ENCODE measurements at places on chromosomes 3 and 15. TPM values are rescaled to one million over a fixed set of nuclear protein-coding genes. Genes with fewer than 3 reads are reported as not detected.
A peak's percentile ranks its signal among the peaks of the same experiment; 100 is the strongest.

The SNRK gene
- 65.6 TPM for total RNA-seq

GRCh38 chr3:123155471-123156011 is 46.2 kb upstream of the SEC22A start:
- no peaks in the 10 kb centered on the region for H3K4me1 ChIP-seq
- no peaks in the 10 kb centered on the region for H3K27me3 ChIP-seq
- H3K27ac ChIP-seq = no peak overlapping the region
- DNase-seq = no peak

GRCh38 chr3:61897848-61898247 is 336.5 kb downstream of the PTPRG start:
- H3K36me3 ChIP-seq = no peaks in the 10 kb centered on the region
- H3K27me3 ChIP-seq = peaks cover 11% of the 10 kb centered on the region
- no peak overlapping the region for H3K27ac ChIP-seq
- H3K4me3 ChIP-seq = no peak overlapping the region

DNA sequence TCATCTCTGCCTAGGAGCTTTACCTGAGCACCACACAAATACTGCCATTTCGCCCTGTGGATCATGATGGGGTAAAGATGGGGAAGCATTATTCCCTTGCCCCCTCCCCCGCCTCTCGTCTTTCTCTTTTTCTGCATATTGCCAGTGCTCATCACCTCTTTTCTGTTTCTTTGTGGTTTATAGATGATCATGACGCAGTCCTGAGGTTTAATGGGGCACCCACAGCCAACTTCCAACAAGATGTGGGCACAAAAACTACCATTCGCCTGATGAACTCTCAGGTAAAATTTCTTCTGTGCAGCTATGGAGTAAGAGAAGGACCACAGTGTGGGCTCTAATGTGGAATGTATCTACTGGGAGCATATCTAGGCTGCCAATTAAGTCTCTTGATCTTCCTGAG is 88.2 kb downstream of the RPL39L start:
- no peak for DNase-seq
- no peak overlapping the region for H3K27ac ChIP-seq
- H3K4me1 ChIP-seq = peaks cover 40% of the 10 kb centered on the region
- no peaks in the 10 kb centered on the region for H3K27me3 ChIP-seq
- no peak overlapping the region for H3K4me3 ChIP-seq

The SCAANT1 gene
- total RNA-seq = not detected

The TOP2B gene
- 117 TPM for total RNA-seq

- H3K36me3 ChIP-seq = no peaks in the 10 kb centered on the region
- no peak for DNase-seq
- no peaks in the 10 kb centered on the region for H3K27me3 ChIP-seq
These were observed 27.2 kb upstream of the SLC41A3 start for GRCh38 chr3:126111126-126111551.

DNA sequence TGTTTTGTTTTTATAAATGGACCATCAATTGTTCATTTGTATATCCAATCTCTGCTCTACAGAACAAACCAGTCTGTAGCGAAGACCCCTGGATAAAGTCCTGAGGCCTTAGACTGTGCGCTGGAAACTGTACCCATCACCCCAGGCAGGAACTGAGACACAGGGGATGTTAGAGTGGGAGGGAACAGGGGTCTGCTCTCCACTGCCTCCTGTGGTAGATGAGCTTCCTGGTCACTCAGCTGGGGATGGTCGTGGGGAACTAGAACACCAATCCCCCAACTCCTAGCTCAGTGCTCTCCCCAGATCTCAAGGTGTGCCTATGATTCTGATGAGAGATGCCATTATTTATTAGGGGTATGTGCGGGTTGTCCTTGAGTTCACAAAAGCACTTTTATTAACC is 340.2 kb upstream of the IGF1R start:
- DNase-seq = no peak
- H3K4me3 ChIP-seq = no peak overlapping the region
- H3K36me3 ChIP-seq = no peaks in the 10 kb centered on the region
- H3K27ac ChIP-seq = no peak overlapping the region

The LMAN1L gene
- 0.87 TPM for total RNA-seq

DNA sequence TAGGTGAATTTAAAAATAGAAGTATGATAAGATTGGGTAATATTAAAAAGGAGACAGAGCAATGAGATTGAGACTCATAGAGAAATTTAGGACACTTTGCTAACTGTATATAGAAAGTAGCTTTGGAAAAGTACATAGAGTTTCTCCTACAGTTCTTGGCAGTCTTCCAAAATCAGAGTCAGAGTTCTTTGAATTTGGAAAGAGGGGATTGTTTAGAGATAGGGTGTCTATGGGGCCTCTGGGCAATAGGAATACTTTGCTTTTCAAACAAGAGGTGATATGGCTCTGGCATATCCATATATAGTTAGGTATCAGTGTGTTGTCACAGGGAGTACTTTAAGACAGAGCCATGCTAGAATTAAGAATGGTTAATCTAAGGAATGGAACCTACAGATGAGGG is 477.1 kb upstream of the KCNMB2 start:
- no peak for DNase-seq
- H3K27me3 ChIP-seq = no peaks in the 10 kb centered on the region
- H3K4me3 ChIP-seq = no peak overlapping the region
- no peaks in the 10 kb centered on the region for H3K4me1 ChIP-seq
- no peaks in the 10 kb centered on the region for H3K36me3 ChIP-seq

The CD200R1 gene
- total RNA-seq = 8.8 TPM

GRCh38 chr3:47000198-47000815 is 20.8 kb downstream of the NBEAL2 start:
- no peak for DNase-seq
- H3K4me3 ChIP-seq = no peak overlapping the region
- peaks cover 13% of the 10 kb centered on the region for H3K4me1 ChIP-seq
- no peaks in the 10 kb centered on the region for H3K27me3 ChIP-seq

GRCh38 chr3:58646503-58646902 is 20.1 kb downstream of the FAM3D start:
- H3K27ac ChIP-seq = no peak overlapping the region
- DNase-seq = no peak
- H3K4me1 ChIP-seq = no peaks in the 10 kb centered on the region
- H3K4me3 ChIP-seq = no peak overlapping the region

GRCh38 chr15:31598620-31599019 is 272.0 kb downstream of the KLF13 start:
- no peaks in the 10 kb centered on the region for H3K4me1 ChIP-seq
- H3K27ac ChIP-seq = no peak overlapping the region
- no peak for DNase-seq

The FAM107A gene
- not detected for total RNA-seq

The CACNA1D gene
- total RNA-seq = 0.15 TPM

- H3K36me3 ChIP-seq = no peaks in the 10 kb centered on the region
- peaks cover 54% of the 10 kb centered on the region for H3K27me3 ChIP-seq
- H3K4me3 ChIP-seq = no peak overlapping the region
- H3K27ac ChIP-seq = no peak overlapping the region
These were observed 25.4 kb downstream of the HES1 start for GRCh38 chr3:194161131-194162045.

DNA sequence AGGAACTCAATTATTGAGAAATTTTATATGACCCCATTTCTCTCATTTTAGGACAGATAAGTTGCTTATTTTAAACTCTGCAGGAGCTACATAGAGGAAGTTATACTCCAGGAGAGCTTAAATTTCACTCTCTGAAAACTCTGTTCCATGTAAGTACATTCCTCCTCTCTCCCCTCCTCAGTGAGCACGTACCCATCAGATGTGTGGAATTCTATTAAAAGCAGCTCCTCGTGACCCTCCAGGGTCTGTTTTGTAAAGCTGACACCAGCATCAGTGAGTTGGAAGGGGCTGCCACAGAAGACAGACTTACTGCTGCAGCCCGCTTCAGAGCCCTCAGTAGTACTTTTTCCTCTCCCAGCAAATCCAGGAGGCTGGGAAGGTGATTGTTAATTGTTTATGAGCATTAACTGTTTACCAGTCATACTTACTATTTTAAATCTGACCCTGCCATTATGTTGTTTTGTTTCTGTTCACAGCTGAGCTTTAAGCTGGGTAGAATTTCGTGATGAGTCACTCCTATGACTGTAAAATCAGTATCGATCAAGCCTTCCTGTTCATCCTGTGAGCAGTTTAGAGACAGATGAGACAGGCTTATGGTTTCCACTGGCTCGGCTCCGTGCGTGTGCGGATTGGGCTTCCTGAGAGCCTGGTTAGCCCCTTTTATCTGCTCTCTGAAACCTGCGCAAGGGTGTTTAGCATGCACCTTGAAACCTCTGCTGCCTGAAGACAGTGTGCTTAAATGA is 20.4 kb downstream of the IGF1R start:
- H3K27ac ChIP-seq = peak overlapping the region; percentile 73
- peak; percentile 60 for DNase-seq
- H3K36me3 ChIP-seq = peaks cover 1% of the 10 kb centered on the region
- H3K4me1 ChIP-seq = peaks cover 55% of the 10 kb centered on the region
- no peaks in the 10 kb centered on the region for H3K27me3 ChIP-seq

DNA sequence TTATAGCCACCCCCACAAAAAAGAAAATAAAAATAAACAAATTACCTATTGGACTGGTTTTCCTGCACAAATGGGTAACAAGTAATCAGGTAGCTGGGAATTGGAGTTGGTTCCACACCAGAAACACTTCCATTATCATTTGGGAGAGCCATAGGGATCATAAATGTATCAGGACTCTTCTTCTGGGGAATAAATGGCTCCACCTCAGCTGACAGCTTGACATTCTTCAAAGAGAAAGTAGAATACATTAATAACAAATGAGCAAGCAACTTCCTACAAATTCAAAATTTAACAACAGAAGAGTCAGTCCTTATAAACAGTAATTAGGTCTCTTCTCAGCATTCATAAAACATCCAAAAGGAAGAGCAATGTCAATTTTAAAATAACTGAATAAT is 8.7 kb downstream of the SECISBP2L start:
- no peak overlapping the region for H3K27ac ChIP-seq
- DNase-seq = no peak
- H3K36me3 ChIP-seq = peaks cover 9% of the 10 kb centered on the region

The FOXB1 gene
- 0.57 TPM for total RNA-seq

The ROBO1 gene
- total RNA-seq = 0.55 TPM

GRCh38 chr3:184598574-184598927 is 37.0 kb downstream of the EPHB3 start:
- peaks cover 5% of the 10 kb centered on the region for H3K4me1 ChIP-seq
- H3K4me3 ChIP-seq = no peak overlapping the region
- H3K27me3 ChIP-seq = peaks cover 34% of the 10 kb centered on the region
- DNase-seq = no peak
- no peaks in the 10 kb centered on the region for H3K36me3 ChIP-seq
- H3K27ac ChIP-seq = no peak overlapping the region

GRCh38 chr15:33313491-33313890 is 2.7 kb downstream of the RYR3 start:
- H3K27ac ChIP-seq = no peak overlapping the region
- H3K36me3 ChIP-seq = no peaks in the 10 kb centered on the region
- no peaks in the 10 kb centered on the region for H3K4me1 ChIP-seq
- no peak for DNase-seq

DNA sequence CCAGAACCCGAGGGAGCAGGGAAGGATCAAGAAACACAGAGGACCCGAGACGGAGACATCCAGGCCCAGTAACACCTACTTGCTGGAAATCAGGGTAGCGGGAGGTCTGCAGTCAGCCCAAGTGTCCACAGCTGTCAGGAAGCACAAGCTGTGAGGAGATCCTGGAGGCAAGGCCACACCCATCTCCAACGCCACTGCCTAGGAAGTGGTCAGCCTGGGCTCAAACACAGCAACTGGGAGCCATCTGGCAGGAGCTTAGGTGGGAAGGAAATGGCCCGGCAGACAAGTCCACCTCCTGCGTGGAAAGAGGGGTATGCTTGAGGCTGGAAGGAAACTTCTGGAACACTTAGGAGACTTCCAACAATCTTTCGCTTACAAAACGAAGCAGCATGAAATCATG is 407.1 kb downstream of the VPS13C start:
- no peak overlapping the region for H3K4me3 ChIP-seq
- H3K4me1 ChIP-seq = no peaks in the 10 kb centered on the region
- peaks cover 7% of the 10 kb centered on the region for H3K27me3 ChIP-seq
- DNase-seq = no peak
- no peak overlapping the region for H3K27ac ChIP-seq

DNA sequence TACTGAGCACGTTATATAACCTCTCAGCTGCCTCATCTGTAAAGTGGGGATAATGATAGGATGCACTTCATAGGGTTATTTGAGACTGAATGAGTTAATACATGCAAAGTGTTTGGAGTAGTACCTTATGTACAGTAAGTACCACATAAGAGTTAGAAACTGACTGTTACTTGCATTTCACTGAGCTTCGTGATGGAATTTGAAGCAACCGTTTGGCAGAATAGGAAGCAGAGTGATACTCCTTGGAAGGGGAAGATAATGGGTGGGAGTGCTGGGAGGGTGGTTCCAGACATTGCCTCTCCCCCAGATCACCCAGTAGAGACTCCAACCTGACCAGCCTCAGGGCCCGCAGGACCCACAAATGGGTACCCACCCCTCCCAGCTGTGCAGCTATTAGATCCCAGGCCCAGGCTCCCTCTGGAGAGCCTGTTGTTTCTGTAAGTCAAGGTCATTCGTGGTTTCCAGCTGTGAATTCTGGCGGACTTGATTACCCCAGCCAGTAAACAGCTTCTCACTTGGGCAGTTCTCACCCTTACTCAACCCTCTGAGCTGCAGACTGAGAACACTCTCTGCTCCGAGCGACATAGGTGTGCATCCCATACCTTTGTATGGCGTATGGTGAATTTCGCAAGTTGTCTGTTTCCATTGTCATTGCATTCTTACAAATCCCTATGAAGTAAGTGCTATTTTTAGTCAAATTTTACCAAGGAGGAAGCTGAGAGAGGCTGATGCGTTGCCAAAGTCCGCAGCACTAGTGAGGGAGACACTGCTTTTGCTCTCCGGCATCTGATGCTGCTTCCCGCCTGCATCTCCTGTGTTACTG is 11.1 kb downstream of the ALPK3 start:
- DNase-seq = no peak
- H3K4me3 ChIP-seq = no peak overlapping the region
- no peaks in the 10 kb centered on the region for H3K36me3 ChIP-seq

DNA sequence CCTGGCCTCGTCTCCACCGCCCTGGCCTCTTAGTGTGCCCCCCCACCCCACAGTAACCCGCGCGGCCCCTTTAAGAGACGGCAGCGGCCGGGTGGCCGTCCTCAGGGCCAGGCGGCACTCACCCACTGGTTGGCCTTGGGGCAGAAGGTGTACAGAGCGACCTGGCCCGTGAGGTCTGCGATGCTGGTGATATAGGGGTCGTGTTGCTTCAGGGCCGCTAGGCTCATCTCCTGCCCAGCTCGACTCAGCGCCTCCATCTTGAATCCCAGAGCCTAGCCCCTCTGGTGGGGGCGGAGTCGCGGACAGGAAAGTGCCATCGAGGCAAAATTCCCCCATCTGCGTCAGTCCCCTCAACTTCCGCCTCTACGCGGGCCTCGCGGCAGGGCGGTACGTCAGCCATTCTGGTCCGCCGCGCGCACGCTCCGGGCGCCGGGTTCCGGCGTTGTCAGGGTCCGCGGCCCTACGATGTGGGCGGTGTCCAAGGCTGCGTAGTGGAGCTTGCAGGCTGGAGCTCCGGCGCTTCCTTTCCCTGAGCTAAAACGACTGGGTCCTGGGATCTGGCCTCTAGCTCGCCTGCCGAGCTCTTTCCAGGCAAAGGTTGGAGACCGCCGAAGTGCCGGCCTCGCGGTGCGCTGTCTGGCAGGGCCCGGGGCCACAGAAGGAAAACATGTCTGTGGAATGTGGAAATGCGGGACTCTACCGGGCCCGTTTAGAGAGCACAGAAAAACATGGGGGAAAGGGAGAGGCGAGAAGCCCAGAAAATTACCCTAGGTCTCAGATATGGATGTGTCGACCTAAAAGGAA is at the start of gene DCP1A:
Gene DCP1A (minus strand): TSS at position 283 of the 804 bp plus-strand sequence. CDS start 26 bp downstream, at position 257.
- peaks cover 38% of the 10 kb centered on the region for H3K4me1 ChIP-seq
- H3K4me3 ChIP-seq = peak within 1 kb of the TSS; percentile 99
- peak; percentile 96 for DNase-seq
- H3K36me3 ChIP-seq = peaks cover 18% of the 10 kb centered on the region
- H3K27ac ChIP-seq = peak within 1 kb of the TSS; percentile 100
- H3K27me3 ChIP-seq = no peaks in the 10 kb centered on the region

GRCh38 chr3:10473581-10474274 is 31.7 kb downstream of the ATP2B2 start:
- no peak for DNase-seq
- no peaks in the 10 kb centered on the region for H3K36me3 ChIP-seq
- no peak overlapping the region for H3K27ac ChIP-seq
- H3K27me3 ChIP-seq = peaks cover 6% of the 10 kb centered on the region
